ENCODE measurements at places on chromosomes 2 and 18. TPM values are rescaled to one million over a fixed set of nuclear protein-coding genes. Genes with fewer than 3 reads are reported as not detected.

- peak; percentile 96 for DNase-seq
Measured at GRCh38 chr2:231464576-231465540, 574 bp upstream of the NCL start.

Gene SERPINB13
- not detected for total RNA-seq

Gene PDE11A
- total RNA-seq = 0.16 TPM

- DNase-seq = no peak
Measured at GRCh38 chr2:240412975-240413812, 22.3 kb upstream of the GPC1 start.

- DNase-seq = no peak
Measured at GRCh38 chr2:160394153-160394552, 99.5 kb downstream of the RBMS1 start.

DNA sequence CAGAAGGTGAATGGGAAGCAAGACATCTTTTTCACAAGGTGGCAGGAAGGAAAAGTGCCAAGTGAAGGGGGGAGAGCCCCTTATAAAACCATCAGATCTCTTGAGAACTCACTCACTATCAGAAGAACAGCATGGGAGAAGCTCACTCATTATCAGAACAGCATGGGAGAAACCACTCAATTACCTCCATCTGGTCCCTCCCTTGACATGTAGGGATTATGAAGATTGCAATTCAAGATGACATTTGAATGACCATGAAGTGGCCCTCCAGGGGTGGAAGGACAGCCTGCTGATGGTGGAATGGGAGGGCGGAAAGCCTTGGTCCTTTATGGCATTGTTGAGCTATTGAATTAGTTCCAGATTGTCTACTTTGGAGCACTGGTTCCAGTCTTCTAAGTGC, 413.0 kb upstream of the MEX3C start:
- no peak for DNase-seq
